ENCODE measurements at places on chromosomes 3 and 15. TPM values are rescaled to one million over a fixed set of nuclear protein-coding genes. Genes with fewer than 3 reads are reported as not detected.

GOLGA8M gene
- not detected for total RNA-seq

CDHR4 gene
- 0.53 TPM for total RNA-seq

TMEM108 gene
- not detected for total RNA-seq

ITIH3 gene
- total RNA-seq, result 0.05 TPM

CCDC54 gene
- total RNA-seq, result not detected

MINDY2 gene
- total RNA-seq, result 4.2 TPM

TMEM45A gene
- total RNA-seq, result 2.9 TPM

GABRR3 gene
- not detected for total RNA-seq

BCL2A1 gene
- total RNA-seq, result 18.4 TPM

EFHB gene
- 0.41 TPM for total RNA-seq

C3orf49 gene
- not detected for total RNA-seq

CLEC3B gene
- not detected for total RNA-seq

SYNPR gene
- total RNA-seq, result not detected
